ENCODE measurements at places on chromosomes 3 and 15. TPM values are rescaled to one million over a fixed set of nuclear protein-coding genes. Genes with fewer than 3 reads are reported as not detected.

DNA sequence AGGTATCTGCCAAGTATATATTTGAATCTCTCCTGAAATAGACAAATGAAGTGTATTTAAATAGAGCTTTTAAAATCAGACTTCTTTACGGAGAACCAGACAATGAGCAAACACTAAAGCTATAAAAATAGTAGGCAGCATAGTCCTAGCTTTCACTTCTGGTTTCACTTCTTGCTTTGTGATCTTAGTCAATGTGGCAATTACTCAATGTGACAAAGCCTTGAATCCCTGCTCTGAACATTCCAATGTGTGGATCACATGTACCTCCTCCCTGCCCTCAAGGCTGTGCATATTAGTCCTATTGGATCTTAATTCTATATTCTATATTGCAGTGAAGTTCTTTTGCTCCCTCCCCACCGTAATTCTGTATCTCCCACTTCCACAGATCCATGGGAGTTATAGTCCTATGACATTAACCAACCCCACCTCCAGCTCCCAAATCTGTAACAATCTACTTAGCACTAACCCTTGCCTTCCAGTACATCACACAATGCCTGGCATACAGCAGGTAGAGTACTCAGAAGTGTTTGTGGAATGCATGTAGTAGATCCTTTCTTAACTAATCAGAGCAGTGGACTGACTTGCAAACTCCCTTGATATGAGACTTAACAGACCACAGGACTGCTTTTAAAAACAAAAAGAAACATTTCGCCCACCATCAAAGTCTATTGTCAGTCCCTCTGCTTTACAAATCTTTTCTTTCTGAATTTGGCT is 24.3 kb upstream of the CP start:
- DNase-seq, result peak; percentile 72

GOLGA8H gene
- total RNA-seq, result 1.6 TPM

GRCh38 chr15:33149919-33150318 is 44.6 kb downstream of the FMN1 start:
- DNase-seq, result peak; percentile 73

DNA sequence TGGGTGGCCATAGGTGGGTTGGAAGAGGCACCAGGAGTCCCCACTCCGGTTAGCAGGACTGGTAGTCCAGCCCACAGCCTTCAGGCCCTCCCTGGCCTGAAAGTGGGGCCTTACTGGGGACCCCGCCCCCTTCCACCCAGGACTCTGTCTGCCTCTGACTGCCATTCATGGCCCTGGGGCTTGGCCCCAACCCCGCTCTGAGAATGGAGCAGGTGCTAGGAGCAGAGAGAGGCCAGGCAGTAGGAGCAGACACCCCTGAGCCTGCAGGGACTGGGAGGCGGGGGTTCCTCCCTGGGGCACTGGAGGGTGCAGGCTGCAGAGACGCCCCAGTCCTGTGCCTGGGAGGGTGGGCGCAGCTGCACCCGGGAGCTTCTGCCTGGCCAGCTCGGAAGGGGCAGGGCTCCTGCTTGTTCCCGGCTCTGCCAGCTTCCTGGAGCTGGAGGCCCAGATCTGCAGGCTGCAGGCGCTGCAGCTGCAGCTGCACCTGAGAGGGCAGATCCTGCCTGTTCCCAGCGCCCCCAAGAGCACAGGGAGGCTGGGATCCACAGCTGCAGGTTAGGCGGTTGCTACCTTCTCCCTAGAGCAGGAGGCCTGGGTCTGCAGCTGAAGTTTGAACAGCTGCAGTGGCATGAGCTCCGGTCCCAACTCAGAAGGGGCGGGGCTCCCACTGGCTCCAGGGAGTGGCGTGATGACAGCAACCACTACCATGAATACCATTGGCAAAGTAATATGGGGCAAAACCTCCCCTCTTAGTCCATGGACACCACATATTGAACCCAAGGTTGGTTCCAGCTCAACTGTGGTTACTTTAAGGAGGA is 194.7 kb downstream of the SQOR start:
- DNase-seq, result no peak

WDR48 gene
- total RNA-seq, result 25.7 TPM

- DNase-seq, result no peak
Observed at GRCh38 chr3:167166594-167167253, 213.4 kb downstream of the ZBBX start.

PPP1R14D gene
- total RNA-seq, result not detected

DNA sequence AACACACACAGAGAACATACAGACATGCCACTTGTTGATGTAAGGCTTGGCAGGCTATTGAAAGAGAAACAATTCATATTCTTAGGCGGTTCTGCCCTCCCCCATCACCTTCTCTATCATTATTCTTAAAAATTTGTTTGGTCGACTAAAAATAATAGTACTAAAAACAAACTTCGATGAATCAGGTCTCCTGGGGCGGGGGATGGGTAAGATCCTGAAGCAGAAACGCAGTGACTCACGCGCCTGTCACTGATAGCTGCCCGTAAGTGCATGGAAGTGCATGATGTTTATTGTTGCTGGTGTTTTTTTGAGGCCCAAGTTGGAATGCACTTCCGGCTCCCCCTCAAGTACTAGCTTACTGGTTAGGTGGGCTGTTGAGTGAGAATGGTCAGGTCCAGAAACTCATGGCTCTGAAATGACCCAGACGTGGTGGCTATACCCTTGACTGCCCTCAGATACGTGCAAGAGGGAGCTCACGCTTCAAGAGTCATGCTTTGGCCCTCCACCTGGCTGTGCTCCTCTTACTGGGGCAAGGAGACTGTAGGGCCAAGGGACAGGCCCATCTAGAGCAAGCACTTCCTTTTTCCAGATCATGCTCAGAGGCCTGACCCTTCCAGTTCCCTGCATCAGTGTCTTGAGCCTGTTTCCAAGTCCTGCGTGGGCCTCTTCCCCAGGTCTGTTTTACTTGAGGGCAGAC is 10.9 kb downstream of the SMAD3 start:
- DNase-seq, result peak; percentile 93

GRCh38 chr3:100002599-100003350 is 111.5 kb downstream of the FILIP1L start:
- peak; percentile 94 for DNase-seq

MYH15 gene
- 1.1 TPM for total RNA-seq

DNA sequence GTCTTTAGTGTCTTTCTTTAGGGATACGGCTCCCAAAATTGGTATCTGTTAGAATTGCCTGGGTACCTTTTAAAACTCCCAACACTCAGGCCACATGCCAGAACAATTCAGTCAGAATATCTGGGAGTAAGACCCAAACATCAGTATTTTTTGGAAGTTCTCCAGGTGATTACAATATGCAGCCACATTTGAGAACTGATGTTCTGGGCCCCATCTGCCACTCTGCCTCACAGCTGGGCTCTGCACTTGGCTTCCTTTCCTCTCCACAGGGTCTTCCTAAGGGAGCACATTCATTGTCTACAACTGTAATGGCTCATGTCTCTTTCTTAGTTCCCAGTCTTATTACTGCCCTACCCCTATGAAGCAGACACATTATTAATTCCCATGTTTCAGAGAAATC is 394.5 kb downstream of the MFSD1 start:
- no peak for DNase-seq

TICRR gene
- total RNA-seq, result 10.0 TPM

DNA sequence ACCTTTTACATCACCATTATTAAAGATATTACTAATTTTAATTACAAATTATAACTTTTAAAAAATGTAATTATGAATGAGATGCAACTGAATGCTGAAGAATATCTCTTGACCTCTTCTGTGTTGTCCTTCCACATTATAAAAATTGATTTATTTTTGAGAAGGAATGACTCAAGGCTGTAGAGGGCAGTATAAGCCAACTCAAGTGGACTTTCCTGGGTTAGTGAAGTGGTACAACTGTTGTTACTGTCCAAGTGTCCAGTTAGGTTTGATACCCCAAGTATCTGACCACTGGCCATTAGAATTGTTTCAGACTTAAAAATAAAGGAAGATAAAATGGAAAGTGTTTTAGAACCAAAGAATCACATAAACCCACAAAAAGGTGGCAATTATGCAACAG is 51.9 kb downstream of the BBX start:
- DNase-seq, result no peak

EIF4G1 gene
- total RNA-seq, result 320 TPM

DNA sequence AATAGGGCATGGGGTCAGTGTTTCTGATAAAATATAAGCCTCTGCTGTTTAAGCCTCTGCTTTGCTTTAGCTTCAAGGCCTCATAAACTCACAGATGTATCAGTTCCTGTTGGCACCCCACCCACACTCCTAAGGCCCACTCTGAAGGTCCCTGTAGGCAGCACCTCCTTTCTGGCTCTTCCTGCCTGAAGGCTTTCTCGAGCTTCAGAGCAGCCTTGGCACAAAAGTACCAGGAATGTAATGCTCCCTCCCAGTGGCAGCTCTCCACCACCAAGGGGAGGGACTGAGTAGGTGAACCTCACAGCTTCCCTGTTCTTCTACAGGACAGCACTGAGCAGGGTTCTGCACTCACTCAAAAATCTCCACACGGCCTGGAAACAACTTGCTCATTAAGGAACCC is 102.2 kb downstream of the ABHD5 start:
- DNase-seq, result no peak

DNA sequence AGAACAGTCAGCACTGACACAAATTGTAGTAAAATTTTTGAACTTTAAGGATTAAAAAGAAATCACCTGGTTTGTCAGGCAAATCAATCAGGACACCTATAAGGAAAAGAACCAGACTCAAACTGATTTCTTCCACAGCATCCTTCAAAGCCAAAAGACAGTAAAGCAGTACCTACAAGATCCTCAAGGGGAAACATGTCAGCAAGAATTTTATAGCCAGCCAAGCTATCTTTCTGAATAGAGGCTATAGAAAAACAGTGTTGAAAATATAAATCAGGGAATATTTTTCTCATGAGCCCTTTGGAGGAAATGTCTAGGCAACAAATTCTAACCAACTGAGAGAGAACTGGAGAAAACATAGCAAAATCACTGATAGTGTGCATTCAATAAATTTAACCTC is 301.4 kb upstream of the UBE2E2 start:
- no peak for DNase-seq

GRCh38 chr3:105466495-105467404 is 100.0 kb downstream of the ALCAM start:
- no peak for DNase-seq

DNA sequence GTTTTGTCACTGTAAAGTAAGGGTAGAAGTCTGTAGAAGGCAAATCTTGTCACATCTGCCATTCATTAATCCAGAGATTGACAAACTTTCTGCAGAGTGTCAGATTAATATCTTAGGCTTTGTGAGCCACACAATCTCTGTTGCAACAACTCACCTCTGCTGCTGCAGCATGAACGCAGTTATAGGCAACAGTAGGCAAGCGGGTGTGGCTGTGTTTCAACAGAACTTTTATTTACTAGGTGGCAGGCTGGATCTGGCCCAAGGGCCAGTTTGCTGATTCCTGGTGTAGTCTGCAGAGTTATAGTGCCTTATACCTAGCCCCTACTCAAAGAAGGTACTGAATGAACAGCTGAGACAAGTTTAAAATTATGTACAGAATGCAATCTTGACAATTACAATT is 396.7 kb downstream of the FOXP1 start:
- DNase-seq, result no peak

DNA sequence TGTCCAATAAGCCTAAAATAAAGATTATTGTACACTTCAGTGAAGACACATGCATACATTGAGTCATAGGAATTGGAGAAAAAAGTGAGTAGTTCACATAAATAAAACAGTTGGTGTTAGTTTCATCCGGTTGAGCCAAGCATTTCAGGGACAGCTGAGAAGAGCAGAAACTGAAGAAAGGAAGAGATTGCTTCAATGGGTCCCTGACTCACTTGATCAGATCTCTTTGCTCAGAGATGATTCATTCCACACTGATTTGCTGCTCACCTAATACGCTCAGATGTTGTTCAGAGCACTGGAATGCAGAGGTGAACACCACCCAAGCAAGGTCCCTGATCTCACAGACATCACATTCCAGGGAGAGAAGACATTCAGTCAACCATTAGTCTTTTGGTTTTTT is 93.7 kb downstream of the RAD18 start:
- DNase-seq, result peak; percentile 84

GRCh38 chr3:133380481-133381225 is 19.2 kb upstream of the BFSP2 start:
- no peak for DNase-seq

C3orf85 gene
- not detected for total RNA-seq

OR5K2 gene
- not detected for total RNA-seq

CADM2 gene
- not detected for total RNA-seq

CSPG4 gene
- 24.7 TPM for total RNA-seq

DNA sequence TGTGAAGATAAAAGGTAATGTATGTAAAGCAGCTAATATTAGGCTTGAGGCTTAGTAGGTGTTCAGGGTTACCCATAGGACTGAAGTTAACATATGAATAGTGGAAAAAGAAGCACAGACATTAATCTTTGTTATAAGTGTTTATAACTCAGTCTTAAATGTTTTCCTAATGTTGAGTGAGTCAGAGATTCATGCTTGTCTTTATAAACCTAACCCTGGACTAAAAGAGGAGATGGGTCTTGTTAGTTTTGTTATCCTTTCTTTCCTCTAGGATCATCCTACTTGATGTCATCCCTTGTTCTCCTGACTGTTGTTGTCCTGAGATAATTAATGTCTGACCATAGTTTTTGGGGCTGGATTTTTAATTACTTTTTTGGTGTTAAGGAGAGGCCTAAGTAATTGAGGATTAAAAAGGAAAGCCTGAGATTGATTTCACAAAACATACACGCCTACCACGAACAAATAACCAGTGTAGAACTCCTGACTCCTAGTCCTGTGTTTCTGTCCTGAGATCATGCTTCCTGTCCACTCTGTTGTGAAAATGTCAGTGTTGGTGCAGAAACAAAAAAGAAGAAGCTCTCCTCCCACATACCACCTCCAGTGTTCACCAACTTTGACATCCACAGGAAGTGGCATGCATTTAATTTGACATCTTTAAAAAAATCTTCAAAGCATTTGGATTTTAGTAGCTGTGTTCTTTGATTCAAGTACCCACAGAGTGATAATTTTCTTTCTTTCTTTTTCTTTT is 8.4 kb downstream of the MITF start:
- DNase-seq, result no peak

DNA sequence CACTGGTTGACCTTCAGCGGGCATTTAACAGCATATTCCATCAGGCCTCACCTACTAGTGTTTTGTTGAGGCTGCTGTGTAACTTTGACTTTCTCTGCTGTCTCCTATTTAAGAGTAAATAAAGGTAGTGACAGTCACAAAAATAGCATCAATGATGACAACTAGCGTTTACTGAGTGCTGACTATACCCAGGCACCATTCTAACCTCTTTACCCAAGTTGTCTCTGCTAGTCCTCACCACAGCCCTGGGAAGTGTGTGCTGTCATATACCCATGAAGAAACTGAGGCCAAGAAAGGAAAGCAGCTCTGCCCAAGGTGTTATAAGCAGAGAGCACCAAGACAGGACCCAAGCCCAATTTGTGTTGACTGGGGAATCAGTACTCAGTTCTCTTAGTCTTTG is 286.4 kb upstream of the CTDSPL start:
- no peak for DNase-seq

ITIH4 gene
- total RNA-seq, result 0.09 TPM

DNA sequence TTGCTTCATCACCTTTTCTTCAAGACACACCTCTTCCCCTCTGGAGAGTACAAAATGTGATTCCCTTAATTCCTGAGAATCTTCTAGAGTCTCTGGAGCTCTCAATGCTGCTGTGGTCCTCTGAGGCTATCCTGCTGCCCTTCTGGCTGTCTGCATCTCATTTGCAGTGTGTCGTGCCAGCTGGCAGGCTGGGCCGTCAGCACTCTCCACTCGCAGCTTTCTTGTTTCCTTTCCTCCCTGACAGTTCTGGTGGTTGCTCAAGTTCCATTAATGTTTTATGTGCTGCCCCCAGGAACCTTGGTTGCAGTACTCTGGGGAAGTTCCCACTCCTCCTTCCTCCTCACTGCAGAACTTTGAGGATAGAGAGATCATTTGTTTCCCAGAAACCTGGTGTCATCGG is 210.8 kb upstream of the ROPN1 start:
- DNase-seq, result no peak

GRCh38 chr3:72193771-72194430 is 409.0 kb upstream of the PROK2 start:
- DNase-seq, result no peak

ADAMTS9 gene
- 3.3 TPM for total RNA-seq
